Hematopoietic multipotent progenitor cell (in vitro differentiated cells): ENCODE measurements at places on chromosomes 5 and 9. TPM values are rescaled to one million over a fixed set of nuclear protein-coding genes. Genes with fewer than 3 reads are reported as not detected.

Gene ENTR1
- 28.0 TPM for total RNA-seq

Gene SLC1A3
- 1.3 TPM for total RNA-seq

Gene CERT1
- total RNA-seq: 14.0 TPM

Gene SOHLH1
- total RNA-seq: not detected

DNA sequence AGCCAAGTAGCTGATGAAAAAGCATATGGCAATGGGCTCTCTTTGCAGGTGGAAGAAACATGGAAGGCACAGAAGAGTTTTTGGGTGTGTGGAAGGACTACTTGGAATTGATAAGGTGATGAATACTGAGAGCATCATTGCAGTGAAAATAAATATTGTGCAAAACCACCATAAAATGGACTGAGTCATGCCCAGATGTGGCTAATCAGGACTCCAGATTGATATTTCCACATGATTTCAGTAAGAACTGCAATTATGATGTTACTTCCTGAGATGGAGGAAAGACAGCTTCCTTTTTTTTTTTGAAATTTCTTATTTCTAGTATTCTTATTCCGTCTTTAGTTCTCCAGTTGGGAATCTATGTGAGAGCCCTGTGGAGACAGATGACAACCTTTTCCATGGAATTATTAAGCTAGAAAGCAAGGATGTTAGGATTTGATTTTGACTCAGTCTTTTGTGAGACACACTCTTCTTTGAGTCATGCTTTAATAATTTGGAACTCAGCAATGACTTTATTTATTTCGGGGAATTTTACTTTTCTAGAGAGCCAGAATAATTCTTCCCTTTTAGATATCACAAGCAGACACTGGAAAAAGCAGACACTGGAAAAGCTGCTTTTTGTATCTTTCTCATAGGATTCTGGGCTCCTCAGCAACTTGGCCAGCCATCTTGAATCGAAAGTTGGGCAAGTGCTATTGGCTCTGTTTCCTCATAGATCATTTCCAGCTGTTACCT is 94.2 kb upstream of the VCAN start:
- no peak for DNase-seq

DNA sequence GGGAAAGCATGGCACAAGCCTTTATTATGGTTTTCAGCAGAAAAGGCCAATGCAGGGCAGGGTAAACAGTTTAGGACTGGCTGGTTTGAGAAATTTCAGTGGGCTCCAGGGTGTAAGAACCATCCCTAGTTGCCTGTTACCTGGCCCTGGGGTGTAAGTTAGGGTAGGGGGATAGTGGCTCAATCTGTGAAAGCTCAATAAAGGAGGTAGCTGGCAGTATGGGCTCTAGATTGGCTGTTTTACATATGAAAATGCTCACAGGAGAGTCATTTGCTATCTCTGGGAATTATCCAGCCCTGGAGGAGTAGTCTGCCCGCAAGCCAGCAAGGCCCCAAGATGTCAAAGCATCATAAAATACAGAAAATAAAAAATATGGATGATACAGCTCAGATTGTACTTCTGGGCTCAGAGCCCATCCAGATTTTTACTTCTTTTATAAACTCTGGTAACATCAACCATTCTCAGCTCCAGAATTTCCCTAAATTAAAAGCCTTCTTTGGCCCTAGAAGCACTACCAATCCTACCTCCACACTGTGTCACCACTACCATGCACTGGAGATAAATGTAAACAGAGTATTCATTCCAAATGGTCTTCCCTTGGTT is 31.1 kb downstream of the SSBP2 start:
- no peak for DNase-seq

DNA sequence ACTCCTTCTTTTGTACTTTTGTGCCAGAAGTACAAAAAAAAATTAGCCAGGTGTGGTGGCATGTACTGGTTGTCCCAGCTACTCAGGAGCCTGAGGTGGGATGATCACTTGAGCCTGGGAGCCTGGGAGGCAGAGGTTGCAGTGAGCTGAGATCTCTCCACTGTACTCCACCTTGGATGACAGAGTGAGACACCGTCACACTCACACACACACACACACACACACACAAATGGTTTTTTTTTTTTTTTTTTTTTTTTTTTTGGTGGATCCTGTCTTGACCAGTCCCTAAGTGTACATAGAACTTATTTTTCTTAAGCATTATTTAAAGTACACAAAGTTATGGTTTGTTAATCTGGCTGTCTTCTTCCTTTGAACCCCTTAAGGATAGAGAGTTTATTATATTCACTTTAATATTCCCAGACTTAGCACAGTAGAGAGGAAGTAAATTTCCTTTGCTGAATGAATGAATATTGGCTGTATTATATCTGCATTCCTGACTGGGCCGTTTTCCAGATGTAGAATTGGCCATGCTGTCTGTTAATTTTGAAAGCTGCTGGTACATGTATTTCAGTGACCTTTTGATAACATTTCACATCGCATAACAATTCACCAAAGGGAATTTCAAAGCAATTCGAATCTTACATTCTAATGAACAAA is 429.0 kb upstream of the ZNF608 start:
- DNase-seq: no peak

- DNase-seq: no peak
Observed at GRCh38 chr5:62576570-62577170, 1.9 kb upstream of the LRRC70 start.

GRCh38 chr5:82635561-82636288 is 357.6 kb upstream of the RPS23 start:
- no peak for DNase-seq

GRCh38 chr9:111150181-111150580 is 111.9 kb upstream of the LPAR1 start:
- no peak for DNase-seq

GRCh38 chr5:139182528-139183296 is 15.5 kb downstream of the SIL1 start:
- DNase-seq: no peak

- peak; percentile 54 for DNase-seq
Observed at GRCh38 chr9:21395778-21396717, 10.8 kb upstream of the IFNA2 start.

- no peak for DNase-seq
Observed at GRCh38 chr9:99433555-99433954, 211.5 kb downstream of the SEC61B start.

DNA sequence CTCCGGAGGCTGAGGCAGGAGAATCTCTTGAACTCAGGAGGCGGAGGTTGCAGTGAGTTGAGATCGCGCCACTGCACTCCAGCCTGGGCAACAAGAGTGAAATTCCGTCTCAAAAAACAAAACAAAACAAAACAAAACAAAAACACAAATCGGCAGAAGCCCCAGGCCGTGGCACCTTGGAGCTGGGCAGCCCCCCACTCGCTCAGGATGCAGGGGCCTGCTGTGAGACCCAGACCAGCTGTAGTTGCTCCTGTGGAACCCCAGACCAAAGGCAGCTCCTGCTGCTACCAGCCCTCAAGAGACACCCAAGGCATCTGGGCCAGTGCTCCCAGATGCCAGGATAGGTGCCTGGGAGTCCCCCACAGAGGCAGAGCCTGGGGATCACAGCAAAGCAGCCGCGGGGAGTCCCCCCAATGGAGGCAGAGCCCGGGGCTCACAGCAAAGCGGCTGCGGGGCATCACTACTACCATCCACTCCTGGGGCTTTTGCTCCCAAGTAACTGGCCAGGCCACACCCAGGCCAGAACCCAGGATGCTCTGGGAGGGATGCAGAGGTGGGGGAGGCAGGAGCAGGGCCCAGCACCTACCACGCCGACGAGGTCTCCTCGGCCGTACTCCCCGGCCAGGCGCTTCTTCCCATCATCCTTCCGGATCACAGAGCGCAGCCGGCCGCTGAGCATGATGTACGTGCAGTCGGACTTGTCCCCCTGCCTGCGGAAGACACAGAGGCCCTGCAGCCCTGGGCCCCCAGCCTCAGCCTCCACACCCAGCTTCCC is 37.7 kb upstream of the NSMF start:
- no peak for DNase-seq

- DNase-seq: no peak
Observed at GRCh38 chr5:137155261-137156000, 343.7 kb downstream of the SPOCK1 start.

DNA sequence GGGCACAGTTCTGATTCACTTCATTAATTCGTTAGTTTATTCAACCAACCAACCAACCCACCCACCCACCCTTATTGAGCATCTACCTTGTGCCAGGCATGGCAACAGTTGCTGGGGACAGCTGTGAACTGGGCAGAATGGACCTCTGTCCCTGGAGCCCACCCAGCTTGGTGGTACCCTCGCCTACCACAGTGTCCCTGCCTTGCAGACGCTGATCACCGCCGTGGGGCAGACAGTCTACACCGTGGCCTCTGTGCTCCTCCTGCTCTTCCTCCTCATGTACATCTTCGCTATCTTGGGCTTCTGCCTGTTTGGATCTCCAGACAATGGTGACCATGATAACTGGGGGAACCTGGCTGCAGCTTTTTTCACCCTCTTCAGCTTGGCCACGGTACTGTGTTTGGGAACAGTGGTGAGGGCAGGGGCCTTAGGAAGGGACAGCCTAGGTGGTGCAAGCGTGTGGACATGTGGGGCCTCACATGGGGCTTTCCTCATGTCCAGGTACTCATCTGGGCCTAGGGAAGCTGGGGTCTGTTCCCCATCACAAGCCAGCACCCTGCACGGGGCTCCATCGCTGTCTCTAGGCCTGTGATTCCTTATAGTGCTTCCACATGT is 26.2 kb downstream of the PITX1 start:
- DNase-seq: no peak

GRCh38 chr9:113506090-113506589 is 42.6 kb downstream of the RGS3 start:
- no peak for DNase-seq

DNA sequence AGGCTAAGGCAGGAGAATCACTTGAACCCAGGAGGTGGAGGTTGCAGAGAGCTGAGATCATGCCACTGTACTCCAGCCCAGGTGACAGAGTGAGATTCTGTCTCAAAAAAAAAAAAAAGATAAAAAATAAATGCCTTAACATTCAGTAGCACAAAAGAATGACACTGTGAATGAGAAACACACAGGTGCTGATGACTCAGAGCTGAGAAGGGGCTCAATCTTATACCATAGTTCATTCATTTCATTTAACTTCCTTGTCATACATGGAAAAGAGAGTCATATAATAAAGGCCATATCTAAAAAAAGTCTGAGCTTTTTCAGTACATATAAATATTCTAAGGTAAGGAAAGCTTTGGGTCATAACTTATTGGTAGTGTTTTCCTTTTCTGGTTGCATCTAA is 40.6 kb downstream of the WWC1 start:
- DNase-seq: no peak

DNA sequence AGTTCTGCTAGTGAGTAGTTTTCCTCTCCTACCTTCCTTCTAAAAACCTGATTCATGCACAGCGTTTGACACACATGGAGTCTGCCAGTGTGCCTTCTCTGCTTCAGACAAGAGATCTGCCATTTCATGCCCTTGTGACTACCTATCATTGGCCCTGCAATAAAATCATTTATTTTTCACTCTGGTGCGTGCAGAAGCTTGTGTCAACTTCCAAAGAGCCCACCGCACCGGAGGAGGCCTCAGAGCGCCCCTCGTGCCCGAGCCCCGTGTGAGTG is 13.7 kb downstream of the HNRNPH1 start:
- DNase-seq: no peak

- DNase-seq: no peak
Observed at GRCh38 chr9:88586452-88586851, 51.5 kb downstream of the NXNL2 start.

- no peak for DNase-seq
Observed at GRCh38 chr5:123813937-123814624, 302.1 kb downstream of the CSNK1G3 start.

GRCh38 chr9:132218208-132218607 is 56.4 kb downstream of the NTNG2 start:
- DNase-seq: no peak

DNA sequence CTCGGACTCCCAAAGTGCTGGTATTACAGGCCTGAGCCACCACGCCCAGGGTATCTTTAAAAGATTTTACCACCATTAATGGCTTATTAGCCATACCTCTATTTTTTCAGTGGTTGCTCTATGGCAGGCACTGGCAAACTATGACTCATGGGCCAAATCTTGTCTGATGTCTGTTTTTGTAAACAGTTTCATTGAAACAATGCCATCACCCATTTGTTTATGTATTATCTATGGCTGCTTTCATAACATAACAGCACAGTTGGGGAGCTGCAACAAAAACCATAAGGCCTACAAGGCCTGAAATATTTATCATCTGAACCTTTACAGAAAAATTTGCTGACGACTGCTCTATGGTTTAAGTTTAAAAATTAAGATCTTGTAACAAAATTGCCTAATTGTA is 66.8 kb downstream of the SLC38A9 start:
- DNase-seq: no peak

GRCh38 chr5:66255714-66256113 is 111.6 kb downstream of the SREK1 start:
- DNase-seq: peak; percentile 2

DNA sequence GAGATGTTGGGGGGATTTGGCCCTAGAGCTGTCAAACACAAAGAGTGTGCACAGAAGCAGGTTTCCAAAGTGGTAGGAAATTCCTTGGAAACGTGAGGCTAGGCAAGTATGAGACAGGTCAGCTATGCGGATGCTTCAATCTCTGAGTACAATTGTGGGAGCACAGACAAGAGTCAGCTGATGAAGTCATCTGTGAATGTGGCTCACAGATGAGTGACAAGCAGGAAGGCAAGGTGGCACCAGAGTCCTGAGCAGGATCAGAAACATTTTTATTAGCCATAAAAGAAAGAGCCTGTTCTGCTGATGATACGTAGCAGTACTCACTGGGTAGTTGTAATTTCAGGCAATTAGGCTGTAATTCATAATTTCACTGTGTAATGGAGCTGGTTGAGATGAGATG is 117.0 kb downstream of the DCP2 start:
- DNase-seq: no peak

DNA sequence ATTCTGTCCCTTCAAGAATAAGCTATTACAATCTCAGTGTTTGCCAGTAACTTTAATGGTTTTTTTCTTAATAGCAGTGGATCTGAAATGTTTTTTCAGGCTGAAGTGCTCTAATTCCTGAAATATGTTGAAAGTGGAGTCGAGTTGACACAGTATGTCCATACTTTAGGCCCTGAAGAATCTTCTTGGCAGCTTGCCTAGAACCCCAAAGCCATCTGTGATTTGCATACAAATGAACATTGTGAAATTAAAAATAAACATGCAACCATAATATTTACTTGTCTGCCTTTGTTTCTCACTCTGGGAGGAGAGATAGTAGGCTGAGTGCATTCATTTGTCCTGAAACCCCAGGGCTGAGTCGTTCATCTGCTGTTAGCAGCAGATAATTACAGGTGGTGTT is 152.7 kb downstream of the ADCY2 start:
- DNase-seq: no peak

DNA sequence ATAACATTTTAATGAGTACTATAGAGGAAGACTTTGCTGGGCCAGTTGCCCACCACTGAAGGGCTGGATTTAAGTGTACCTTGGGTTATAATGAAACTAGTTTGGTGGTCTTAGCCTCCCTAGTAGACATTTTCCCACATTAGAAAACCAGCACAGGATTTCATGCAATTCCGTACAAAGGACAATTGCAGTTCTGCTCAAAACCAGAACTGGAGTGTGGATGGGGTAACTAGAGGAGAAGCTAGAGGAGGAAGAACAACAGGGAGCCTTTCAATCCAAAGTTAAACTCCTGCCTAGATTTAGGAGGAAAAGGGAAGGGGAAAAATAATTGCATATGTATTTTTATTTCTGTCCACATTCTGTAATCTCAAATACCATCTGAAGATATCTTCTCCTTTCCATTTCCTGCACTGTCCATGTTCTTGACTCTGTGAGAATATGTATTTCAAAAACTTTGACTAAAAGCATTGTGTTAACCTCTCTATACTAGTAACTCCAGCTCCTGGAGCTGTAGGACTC is 97.5 kb upstream of the SSBP2 start:
- peak; percentile 48 for DNase-seq

- peak; percentile 14 for DNase-seq
Observed at GRCh38 chr5:149902177-149902576, 42.4 kb downstream of the PDE6A start.
